Activated T-cell treated with anti-CD3 and anti-CD28 coated beads, Interleukin-2, amount 50 U/mL, for 72 hours (primary cell): ENCODE measurements at places on chromosomes 4 and X.

DNA sequence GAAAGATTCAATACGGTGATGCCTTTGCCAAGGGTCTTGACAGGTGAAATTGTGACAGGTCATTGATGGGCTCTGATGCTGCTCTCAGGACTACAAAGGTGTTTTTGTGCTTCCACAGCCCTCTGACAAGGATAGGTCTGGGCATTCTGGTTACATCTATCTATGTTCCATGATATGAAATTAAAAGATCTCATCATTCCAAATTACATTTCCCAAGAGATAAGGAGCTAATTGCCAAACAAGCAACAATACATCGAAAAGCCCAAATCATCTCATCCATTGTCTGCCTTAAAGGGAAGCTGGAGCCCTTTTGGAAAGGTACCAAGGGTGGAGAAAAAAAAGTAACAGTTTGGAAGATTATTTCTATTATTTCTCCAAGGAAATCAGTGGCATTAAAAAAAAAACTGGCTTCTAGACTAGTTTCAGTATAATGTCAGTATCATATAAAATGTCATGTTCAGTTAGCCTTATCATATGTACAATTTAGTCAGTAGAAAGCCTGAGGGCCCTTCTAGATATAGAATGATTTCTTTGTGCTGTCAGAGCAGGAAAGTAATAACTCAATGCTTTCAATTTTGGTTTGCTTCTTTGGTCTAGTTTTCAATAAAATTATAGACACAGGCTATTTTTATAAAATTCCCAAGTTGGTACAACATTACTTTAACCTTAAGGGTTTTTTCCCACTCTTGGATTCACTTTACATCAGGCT, 224.5 kb upstream of the GPRIN3 start:
- DNase-seq, result no peak
- no peaks in the 10 kb centered on the region for H3K36me3 ChIP-seq
- no peak overlapping the region for H3K27ac ChIP-seq
- no peak overlapping the region for H3K4me3 ChIP-seq

DNA sequence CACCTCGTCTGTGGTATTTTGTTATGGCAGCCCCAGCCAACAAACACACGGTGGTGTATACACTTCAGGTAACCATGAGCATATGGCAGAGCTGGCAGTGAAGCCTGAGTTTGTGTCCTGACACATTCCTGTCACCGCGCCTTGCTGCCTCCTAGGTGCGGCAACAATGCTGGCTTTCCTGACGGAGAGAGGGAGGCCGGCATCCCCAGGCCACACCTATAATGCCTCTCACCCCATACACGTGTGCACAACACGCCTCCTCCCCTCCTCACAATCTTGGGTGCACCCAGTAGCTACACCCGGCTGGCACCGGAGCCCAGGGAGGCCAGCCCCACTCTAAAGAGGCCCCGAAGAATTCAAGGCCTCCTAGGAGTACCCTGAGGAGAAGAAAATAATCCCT, 158.5 kb downstream of the NSUN7 start:
- no peaks in the 10 kb centered on the region for H3K27me3 ChIP-seq
- DNase-seq, result no peak
- H3K4me3 ChIP-seq, result peak overlapping the region; percentile 69
- peak overlapping the region; percentile 85 for H3K27ac ChIP-seq

DNA sequence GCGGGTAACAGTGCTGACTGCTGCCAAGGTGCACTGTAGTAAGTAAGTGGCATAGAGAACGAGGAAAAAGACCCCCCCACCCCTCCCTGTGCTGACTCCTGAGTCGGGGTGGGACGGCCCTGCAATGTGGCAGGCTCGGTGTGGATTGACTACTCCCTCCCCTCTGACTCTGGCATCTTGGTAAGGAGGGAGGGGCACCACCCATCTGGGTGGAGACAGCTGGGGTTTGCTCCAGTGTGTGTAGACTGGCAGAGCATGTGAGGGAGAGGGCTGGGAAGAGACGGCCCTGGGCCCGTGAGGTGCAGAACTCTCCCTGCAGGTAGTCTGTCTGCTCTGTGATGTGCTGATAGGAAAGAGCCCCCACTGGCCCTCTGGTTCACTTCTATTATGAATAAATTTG, 31.0 kb downstream of the NSG1 start:
- H3K4me3 ChIP-seq, result peak overlapping the region; percentile 34
- H3K36me3 ChIP-seq, result peaks cover 4% of the 10 kb centered on the region

DNA sequence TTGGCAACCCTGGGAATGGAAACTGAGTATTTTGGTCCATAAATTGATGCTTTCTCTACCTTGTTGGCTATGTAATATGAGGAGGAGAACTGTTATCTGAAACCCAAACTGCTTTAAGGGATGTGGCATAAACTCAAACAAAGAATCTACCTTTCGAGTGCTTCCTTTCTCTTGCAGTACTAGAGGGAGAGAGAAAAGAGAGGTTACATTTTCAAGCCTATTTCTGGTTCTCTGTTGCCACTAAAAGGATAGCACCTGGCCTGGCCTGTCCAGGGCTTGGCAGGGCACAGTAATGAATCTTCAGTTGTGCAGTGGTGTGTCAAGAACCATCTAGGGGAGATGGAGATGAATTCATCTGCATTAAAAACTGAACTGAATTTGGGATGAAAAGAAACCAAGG, 308.6 kb downstream of the PTTG2 start:
- no peak for DNase-seq
- H3K4me1 ChIP-seq, result no peaks in the 10 kb centered on the region
- no peak overlapping the region for H3K4me3 ChIP-seq
- H3K27ac ChIP-seq, result no peak overlapping the region

GRCh38 chrX:56975611-56976010, 19.7 kb downstream of the SPIN3 start:
- H3K36me3 ChIP-seq, result no peaks in the 10 kb centered on the region
- DNase-seq, result no peak
- no peaks in the 10 kb centered on the region for H3K27me3 ChIP-seq
- no peak overlapping the region for H3K4me3 ChIP-seq

DNA sequence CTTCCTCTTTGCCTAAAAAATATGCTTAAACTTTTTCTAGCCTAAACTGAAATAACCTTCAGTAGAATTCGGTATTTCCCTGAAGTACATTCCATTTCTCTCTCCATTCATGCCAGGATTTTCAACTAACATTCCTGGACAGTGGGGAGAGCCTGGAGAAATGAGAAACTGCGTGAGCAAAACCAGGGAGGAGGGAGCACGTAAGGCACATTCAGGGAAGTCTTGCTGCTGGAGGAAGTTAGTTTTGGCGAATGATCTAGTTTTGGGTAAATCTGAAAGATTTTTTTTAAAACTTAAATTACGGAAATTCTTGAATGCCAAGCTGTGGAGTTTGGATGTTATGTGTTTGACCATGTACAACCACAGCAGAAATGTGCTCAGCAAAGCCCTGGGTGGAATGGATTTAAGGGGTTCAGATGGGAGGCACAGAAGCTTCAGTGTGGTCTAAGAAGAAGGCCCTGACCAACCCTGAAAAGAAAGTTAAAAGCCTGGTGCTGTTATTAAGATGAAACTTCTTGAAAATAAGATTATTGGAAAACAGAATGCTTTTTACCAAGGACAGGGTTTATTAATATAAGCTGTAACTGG, 347.8 kb downstream of the ANK2 start:
- no peaks in the 10 kb centered on the region for H3K36me3 ChIP-seq
- DNase-seq, result no peak
- H3K4me1 ChIP-seq, result peaks cover 19% of the 10 kb centered on the region
- H3K4me3 ChIP-seq, result no peak overlapping the region

- no peak overlapping the region for H3K27ac ChIP-seq
- H3K4me1 ChIP-seq, result peaks cover 4% of the 10 kb centered on the region
- no peaks in the 10 kb centered on the region for H3K36me3 ChIP-seq
- H3K4me3 ChIP-seq, result no peak overlapping the region
- no peak for DNase-seq
Measured at GRCh38 chrX:110415440-110416170, 57.0 kb downstream of the RTL9 start.

- H3K4me3 ChIP-seq, result peak overlapping the region; percentile 55
- H3K36me3 ChIP-seq, result peaks cover 23% of the 10 kb centered on the region
- peaks cover 86% of the 10 kb centered on the region for H3K4me1 ChIP-seq
- no peaks in the 10 kb centered on the region for H3K27me3 ChIP-seq
Measured at GRCh38 chr4:102586644-102587021, 85.5 kb downstream of the NFKB1 start.

DNA sequence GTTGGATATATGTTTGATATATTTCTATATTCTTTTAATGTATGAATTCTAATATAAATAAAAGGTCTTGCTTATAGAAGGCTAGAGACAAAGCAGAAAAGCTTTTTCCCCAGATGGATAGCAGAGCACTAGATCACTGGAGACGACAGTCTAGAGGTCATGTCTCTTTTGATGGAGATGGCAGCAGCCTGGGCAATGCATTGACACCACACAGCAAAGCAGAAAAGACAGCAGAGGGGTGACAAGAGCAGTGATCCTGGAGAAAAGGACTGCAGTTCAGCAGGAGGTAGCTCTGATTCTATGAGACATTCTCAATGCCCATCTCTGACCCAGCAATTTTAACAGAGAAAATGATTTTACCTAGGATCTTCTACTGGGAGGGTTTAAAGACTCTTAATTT, 210.6 kb downstream of the DTHD1 start:
- DNase-seq, result no peak
- no peaks in the 10 kb centered on the region for H3K4me1 ChIP-seq
- no peaks in the 10 kb centered on the region for H3K36me3 ChIP-seq
- peaks cover 7% of the 10 kb centered on the region for H3K27me3 ChIP-seq
- H3K4me3 ChIP-seq, result no peak overlapping the region

DNA sequence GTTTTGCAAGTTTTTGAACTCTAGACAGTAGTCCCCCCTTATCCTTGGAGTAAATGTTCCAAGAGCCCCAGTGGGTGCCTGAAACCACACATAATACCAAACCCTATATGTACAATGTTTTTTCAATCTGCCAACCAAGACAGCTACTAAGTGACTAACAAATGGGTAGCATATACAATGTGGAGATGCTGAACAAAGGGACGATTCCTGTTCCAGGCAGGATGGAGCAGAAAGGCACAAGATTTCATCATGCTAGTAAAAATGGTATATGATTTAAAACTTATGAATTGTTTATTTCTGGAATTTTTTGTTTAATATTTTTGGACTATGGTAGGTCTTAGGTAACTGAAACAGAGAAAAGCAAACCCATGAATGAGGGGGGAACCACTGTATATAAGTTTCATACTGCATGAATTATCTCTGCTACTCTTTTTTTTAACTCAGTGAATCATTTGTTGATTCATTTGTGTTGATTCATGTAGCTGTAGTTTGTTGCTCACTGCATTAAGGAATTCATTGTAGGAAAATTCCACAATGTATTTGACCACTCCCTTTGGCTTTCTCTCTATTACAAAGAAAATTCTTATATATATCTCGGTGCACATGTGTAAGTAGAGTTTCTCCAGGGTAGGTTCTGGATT, 21.9 kb upstream of the ANXA3 start:
- no peak for DNase-seq
- no peaks in the 10 kb centered on the region for H3K27me3 ChIP-seq
- H3K36me3 ChIP-seq, result no peaks in the 10 kb centered on the region
- no peak overlapping the region for H3K27ac ChIP-seq

DNA sequence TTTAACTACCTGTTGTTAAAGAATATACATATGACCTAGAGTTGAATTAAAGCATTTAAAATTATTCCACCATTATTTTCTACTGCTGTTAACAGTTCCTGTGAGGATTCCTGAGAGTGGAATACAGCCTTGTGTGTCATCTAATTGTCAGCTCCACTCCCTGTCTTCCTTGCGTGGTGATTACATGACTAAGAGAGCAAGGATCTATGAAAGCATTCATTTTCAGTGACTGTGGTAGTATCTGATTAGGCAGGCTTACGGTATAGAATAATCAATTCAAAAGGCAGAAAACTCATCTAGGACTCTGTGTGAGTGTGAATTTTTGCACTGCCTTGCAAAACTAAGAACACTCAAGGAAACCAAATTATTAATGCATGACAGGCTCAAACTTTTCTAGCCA, 577.8 kb downstream of the SH3BGRL start:
- DNase-seq, result no peak
- H3K4me1 ChIP-seq, result no peaks in the 10 kb centered on the region
- H3K4me3 ChIP-seq, result no peak overlapping the region

GRCh38 chrX:139298437-139298836, 232.1 kb upstream of the F9 start:
- no peak overlapping the region for H3K27ac ChIP-seq
- H3K4me3 ChIP-seq, result no peak overlapping the region
- peaks cover 27% of the 10 kb centered on the region for H3K27me3 ChIP-seq
- H3K36me3 ChIP-seq, result no peaks in the 10 kb centered on the region
- no peak for DNase-seq
- H3K4me1 ChIP-seq, result no peaks in the 10 kb centered on the region

DNA sequence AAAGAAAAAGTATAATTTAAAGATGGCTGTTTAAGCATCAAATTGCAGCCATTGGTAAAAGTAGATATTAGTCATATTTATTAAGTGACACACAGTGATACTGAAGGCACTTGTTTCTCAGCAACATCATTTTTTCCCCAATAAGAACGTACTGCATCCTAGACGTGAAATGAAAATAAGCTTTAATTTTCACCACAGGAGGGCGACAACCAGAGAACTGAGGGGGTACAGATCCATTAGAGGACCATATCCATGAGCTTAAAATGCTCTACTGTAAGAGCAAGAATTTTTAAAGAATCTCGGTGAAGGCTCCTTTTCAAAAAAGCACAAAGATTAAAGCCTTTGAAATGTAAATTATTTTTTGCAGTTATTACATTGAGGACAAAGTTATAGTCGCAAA, 33.4 kb downstream of the FRG1 start:
- no peaks in the 10 kb centered on the region for H3K36me3 ChIP-seq
- no peak overlapping the region for H3K4me3 ChIP-seq
- H3K27ac ChIP-seq, result no peak overlapping the region
- DNase-seq, result no peak

DNA sequence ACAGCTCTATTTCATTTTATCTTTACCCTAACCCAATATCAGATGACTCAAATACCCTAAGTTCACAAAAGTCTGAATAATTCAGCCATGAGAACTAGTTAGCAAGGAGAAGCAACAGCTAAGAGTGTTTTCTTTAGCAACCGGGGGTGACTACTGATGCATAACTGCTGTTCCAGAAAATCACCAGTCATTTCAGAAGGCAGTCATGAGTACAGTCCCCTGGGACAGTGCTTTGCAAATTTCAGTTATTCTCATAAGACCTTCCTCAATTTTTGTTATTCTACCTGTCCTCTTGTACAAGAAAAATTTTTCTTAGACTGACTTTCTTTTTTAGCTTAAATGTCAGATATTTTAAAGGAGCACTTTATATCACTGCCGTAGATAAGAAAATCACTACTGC, 16.4 kb downstream of the BANK1 start:
- no peaks in the 10 kb centered on the region for H3K4me1 ChIP-seq
- H3K27me3 ChIP-seq, result no peaks in the 10 kb centered on the region
- H3K4me3 ChIP-seq, result no peak overlapping the region
- H3K36me3 ChIP-seq, result peaks cover 2% of the 10 kb centered on the region
- peak overlapping the region; percentile 7 for H3K27ac ChIP-seq
- DNase-seq, result no peak

GRCh38 chr4:153083447-153083947, 120.7 kb upstream of the TRIM2 start:
- peaks cover 8% of the 10 kb centered on the region for H3K36me3 ChIP-seq
- H3K27me3 ChIP-seq, result peaks cover 24% of the 10 kb centered on the region
- DNase-seq, result peak; percentile 37
- peak overlapping the region; percentile 55 for H3K4me3 ChIP-seq
- H3K4me1 ChIP-seq, result peaks cover 43% of the 10 kb centered on the region

GRCh38 chr4:152132776-152133175, 372.0 kb upstream of the GATB start:
- H3K4me1 ChIP-seq, result peaks cover 19% of the 10 kb centered on the region
- no peak for DNase-seq
- no peak overlapping the region for H3K27ac ChIP-seq
- H3K27me3 ChIP-seq, result no peaks in the 10 kb centered on the region
- H3K36me3 ChIP-seq, result peaks cover under 1% of the 10 kb centered on the region

- H3K27ac ChIP-seq, result no peak overlapping the region
- peaks cover 80% of the 10 kb centered on the region for H3K4me1 ChIP-seq
- no peaks in the 10 kb centered on the region for H3K27me3 ChIP-seq
- no peak for DNase-seq
- peaks cover 1% of the 10 kb centered on the region for H3K36me3 ChIP-seq
Measured at GRCh38 chr4:22672519-22672918, 20.2 kb upstream of the GBA3 start.
